HS-5 (cell line): ENCODE measurements at places on chromosomes 5 and 9.

DNA sequence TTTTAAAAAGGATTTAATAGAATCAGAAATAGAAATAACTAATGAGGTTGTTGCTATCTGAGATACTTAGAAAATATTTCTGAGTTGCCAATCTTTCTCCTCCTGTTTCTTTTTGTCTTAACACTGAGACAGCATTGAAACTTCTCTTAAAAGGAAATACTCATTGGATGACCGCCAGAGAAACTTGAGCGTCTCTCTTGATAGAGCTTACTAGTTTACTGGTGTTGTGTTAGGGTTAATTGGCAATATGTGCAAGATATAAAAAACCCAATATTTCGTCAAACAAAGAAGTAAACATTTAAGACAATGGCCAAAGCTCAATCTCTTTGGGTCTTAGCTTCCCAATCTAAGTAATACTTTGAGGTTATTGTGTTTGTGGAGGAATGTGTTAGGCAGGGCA lies 176.4 kb upstream of the CHD1 start:
- no peak for DNase-seq

DNA sequence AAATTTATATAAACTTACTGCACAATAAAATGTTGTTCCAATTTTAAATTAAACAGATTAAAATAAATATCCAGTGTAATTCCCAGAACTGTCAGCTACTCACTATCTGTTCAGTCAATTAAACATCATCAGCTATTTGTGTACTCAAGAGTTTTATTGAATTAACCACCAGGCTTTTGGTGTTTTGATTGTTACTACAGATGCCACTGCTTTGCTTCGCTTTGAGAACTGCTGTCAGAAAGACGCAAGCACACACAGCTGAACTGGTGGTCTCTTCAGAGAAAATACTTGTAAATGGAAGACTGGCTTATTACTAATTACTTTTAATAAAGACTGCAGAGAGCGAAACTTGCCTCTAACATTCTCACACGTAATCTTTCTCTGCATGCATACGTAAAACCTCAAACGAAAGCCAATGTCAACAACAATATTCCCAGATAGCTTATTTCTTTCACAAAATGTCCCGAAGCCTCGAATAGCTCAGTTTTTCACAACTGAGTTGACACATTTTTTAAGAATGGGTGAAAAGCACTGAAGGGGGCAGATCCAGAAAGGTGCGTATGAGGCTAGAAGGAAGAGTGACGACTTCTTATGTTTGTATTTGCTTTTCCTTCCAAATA lies 259.6 kb upstream of the RPS23 start:
- DNase-seq: no peak

- peak; percentile 22 for DNase-seq
Measured at GRCh38 chr9:105842023-105842644, 147.8 kb downstream of the TMEM38B start.

DNA sequence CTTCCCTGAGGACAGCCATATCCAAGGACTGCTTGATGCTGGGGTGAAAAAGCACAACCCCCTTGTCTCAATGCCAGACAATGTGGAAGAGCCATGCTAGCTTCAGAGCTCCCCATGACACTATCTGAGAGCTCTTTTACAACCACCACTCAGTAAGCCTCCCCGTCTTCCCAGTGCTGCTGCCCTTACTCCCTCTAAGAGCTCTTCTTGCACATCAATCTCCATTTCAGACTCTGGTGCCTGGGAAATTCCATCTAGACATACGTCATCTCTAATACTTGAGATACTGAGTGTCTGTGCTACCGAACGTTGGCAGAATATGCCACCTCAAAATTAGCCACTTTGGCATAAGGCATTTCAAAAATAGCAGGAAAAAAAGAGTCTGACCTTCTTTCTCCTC lies 94.5 kb downstream of the EDIL3 start:
- no peak for DNase-seq

DNA sequence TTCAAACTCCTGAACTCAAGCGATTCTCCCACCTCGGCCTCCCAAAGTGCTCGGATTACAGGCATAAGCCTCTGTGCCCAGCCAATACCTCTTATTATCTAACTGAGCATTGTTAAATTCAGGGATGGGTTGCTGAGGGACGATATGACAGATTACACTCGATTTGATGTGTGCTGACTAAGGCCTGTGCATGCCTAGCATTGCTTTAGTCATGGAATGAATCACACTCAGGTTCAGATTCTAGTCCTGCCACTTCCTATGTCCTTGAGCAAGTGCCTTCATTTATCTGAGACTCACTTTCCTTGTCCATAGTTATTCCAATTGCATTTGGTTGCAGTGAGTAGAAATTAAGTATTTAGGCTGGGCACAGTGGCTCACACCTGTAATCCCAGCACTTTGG lies 19.5 kb downstream of the THBS4 start:
- DNase-seq: no peak

- DNase-seq: no peak
Measured at GRCh38 chr9:94734054-94734754, 7.7 kb downstream of the AOPEP start.

DNA sequence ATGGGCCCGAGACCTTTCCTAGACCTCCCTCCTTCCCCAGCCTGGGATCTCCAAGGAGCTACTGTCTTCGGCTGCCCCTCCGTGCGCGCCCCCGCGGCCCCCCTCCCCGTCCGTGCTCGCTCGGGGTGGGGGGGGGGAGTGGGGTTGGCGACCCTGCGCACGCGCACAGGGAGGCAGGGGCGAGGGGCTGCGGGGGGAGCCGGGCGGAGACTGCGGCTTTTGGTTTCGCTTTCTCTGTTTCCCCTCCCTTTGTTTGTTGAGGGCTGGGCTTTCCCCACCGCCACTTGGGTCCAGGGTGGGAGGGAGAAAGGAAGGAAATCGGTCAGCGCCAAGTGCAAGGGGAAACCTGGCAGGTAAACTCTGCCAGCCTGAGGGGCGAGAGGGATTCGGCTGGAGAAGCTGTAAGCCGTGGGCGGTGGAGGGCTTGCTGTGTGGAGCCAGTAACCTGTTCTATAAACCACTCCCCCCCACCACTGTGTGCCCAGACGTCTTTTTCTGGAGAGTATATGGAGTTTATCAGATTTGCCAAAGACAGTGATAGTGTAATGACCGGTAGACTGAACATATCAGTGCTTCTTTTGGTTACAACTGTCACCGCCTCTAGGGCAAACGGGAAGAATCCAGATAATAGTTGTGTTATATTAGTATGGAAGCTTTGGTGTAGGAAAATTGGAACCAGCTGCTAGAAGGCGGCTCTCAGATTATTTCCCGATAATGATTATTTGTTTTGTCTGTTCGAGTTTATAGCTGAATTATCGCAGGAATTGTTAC lies 684 bp downstream of the DNAJA1 start:
- no peak for DNase-seq

DNA sequence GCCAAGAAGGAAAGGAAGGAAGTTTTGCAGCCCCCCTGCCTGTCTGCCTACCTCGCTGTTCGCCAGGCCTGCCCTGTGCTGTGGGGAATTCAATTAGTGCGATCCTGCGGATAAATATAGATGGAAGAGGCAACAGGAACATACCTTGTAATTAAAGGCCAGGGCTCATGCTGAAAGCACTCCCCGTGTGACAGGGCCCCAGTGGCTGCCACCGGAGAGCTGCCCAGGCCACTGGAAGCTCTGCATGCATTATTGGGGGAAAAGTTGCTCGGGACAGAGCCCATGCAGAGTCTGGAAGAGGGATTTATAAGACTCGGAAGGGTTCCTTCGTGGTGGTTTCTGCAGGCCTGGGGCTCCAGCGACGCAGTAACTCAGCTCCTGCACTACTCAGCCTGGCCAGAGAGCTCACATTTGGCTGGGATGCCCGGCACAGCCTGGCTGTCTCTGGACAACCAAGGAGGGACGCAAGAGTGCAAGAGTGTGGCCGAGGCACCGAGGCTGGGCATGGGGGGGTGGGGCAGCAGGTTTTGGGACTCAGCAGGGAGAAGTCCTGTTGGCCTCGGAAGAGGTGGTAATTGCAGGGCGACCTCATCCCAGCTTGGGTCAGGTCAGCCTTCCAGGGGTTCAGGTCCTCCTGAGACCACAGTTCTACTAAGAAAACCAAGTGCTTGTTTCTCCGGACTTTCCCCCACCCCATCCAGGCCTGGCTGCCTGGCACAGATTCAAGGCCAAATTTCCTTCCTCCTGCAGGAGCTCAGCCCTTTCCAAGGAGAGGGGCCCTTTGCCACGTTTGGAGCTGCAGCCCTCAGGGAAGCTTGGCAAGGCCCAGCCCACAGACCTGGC lies 68.1 kb upstream of the GGTA1 start:
- no peak for DNase-seq

DNA sequence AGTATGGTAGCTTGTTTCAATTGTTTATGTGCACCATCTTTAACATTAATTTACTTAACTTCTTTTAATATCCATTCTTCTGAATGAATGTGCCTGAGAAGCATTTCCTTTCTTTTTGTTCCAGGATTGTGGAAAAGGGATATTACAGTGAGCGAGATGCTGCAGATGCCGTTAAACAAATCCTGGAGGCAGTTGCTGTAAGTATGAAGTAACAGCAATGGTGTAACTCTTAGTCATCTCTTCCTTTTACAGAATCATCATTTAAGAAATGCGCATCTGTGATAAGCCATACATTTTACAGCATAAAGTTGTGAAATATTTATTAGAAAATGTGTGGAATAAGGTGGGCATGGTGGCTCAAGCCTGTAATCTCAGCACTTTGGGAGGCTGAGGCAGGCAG lies 117.7 kb downstream of the STARD4 start:
- peak; percentile 70 for DNase-seq

- no peak for DNase-seq
Measured at GRCh38 chr9:90600029-90600428, 42.6 kb downstream of the DIRAS2 start.

DNA sequence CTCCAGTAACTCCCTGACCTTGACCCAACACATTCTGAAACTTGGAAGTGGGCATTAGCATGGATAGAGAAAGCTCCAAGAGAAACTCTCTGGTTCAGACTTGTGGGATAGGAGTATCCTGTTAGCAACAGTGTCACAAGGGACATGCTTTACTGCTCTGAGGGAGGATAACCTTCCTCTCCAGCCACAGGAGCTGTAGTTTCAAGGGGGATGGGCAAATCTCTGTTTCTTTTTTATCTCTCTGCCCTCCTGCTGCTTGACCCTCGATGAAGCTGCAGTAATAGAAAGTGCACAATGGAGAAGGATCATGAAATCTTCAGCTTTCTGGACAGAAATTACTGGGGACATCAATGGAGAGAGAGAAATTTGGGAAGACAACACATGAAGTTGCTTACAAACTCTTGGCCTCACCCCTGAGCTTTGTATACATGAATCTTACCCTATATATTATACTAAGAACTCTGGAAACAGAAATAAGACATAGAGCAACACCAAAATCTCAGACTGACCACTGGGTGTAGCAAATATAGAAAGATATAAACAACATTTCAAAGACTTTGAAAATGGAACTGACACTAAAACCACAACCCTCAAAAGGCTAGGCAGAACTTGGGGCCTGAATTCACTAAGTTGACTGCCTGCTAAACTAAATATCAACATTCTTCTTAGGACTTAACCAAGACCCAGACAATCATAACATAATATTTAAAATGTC lies 471.0 kb upstream of the MEF2C start:
- DNase-seq: no peak

DNA sequence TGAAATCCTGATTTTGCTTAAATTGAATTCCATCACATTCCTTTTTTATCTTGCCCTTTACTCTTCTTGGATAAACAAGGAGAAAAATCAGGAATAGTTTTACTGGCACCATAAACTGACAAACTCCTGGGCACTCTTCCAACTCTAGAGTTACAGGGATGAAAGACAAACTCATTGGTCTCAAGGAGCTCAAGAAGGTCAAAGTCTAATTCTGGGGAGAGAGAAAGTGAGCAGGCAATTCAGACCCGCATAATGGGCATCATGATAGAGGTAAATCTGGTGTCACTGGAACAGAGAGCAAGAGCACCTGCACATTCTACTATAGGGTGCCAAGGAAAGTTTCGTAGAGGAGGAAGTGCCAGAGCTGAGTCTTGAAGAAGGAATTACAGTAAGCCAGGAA lies 64.8 kb downstream of the GRIN3A start:
- no peak for DNase-seq

DNA sequence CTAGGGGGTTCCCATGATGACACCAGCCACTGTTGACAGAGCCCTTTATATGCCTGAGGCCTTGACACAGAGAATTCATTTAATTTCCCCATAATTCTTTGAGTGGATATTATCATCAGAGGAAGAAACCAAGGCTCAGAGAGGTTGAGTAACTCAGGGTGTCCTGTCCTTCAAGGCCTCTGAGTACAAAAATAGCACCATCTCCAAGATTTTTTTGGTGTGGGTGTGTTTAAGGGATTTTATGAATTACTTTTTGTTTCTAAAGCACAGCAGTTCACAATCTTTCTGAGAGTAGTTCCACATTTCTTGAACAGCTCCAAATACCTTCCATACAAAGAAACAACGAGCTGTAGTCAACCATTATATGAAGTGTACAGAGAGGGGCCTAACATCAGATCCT lies 6.2 kb upstream of the GSN start:
- no peak for DNase-seq

DNA sequence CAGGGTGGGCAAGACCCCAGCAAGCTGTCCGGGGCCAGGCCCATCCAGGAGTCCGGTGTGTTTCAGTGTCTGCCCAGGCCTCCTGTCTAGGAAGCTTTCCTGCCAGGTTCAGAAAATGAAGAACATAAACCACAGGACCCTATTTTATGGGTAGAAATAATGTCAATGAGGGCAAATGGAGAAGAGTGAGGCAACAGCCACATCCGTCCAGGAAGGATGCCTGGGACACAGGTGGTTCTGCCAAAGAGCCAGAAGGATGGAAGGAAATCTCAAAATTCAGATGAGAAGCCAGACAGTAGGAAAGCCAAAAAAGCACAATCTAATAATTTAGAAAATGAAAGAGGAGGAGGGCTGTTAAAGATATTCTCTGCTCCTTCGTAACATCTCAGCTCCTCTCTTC lies 262.3 kb downstream of the AUH start:
- DNase-seq: no peak
